ENCODE measurements at places on chromosomes 12 and 14. TPM values are rescaled to one million over a fixed set of nuclear protein-coding genes. Genes with fewer than 3 reads are reported as not detected.

The CD163L1 gene
- total RNA-seq: 0.17 TPM

The MANSC1 gene
- total RNA-seq: 2.4 TPM

The C14orf39 gene
- 0.67 TPM for total RNA-seq

The ETFBKMT gene
- 2.2 TPM for total RNA-seq

The NGB gene
- total RNA-seq: not detected

The SCNN1A gene
- total RNA-seq: 0.67 TPM

The FAM90A1 gene
- total RNA-seq: 0.17 TPM

The CCDC175 gene
- total RNA-seq: not detected

The CLEC7A gene
- not detected for total RNA-seq

The RFX4 gene
- total RNA-seq: not detected

The PRH2 gene
- 0.30 TPM for total RNA-seq

The CMAS gene
- total RNA-seq: 18.6 TPM

The TSHR gene
- not detected for total RNA-seq

The GIT2 gene
- total RNA-seq: 22.3 TPM

The SYCP3 gene
- total RNA-seq: 0.50 TPM

The TAS2R19 gene
- total RNA-seq: not detected

Measured in bronchus fibroblast of lung (primary cell).